RCC 7860 (cell line): ENCODE measurements at places on chromosomes 5 and 9.

DNA sequence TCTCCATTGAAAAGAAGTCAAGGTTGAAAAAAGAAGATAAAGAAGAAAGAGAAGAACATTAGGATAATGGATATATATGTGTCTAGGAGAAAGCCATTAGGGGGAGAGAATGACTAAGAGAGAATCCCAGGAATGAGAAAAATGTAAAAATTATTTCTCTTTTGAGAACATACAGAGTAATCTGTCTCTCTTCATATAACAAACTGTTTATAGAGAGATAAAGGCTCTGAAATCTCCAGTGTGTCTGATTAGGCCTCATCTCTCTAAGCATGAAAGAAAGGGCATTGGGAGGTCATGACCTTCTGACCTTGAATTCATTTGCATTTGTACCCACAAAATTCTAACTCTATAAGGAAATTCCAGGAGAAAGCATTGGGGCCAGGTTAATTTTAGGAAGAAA is 3.5 kb upstream of the MPDZ start:
- DNase-seq: no peak

- DNase-seq: no peak
Observed at GRCh38 chr9:109806506-109807115, 26.6 kb downstream of the PALM2AKAP2 start.

GRCh38 chr5:166726406-166726805 is 1565.0 kb upstream of the WWC1 start:
- no peak for DNase-seq

GRCh38 chr5:148915224-148915817 is 88.9 kb downstream of the ADRB2 start:
- no peak for DNase-seq

- DNase-seq: no peak
Observed at GRCh38 chr5:83864652-83865051, 144.0 kb upstream of the HAPLN1 start.

DNA sequence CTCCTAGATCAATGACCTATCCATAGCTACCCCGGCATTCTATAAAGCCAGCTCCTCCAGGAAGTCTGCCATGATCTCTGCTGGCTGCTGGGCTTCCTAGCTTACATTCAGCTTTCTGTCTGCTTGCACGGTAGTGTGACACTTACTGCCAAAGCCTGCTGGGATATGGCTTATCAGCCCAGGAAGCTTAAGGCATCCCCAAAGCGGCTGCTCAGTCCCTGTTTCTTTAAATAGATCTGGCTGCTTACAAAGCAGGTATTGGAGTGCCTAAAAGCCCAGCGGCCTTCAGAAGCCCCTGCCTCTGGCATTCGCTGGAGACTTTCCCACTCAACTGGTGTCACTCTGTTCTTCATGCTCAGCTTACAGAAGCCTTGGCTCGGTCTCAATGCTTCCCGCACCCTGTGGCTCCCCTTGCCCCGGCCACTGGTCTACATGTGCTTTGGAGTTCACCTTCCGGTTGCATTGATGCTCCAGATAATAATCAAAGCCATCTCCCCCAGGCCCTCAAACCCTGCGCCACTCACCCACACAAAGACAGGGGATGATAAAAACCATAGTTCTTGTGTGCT is 31.3 kb upstream of the STRBP start:
- DNase-seq: no peak

DNA sequence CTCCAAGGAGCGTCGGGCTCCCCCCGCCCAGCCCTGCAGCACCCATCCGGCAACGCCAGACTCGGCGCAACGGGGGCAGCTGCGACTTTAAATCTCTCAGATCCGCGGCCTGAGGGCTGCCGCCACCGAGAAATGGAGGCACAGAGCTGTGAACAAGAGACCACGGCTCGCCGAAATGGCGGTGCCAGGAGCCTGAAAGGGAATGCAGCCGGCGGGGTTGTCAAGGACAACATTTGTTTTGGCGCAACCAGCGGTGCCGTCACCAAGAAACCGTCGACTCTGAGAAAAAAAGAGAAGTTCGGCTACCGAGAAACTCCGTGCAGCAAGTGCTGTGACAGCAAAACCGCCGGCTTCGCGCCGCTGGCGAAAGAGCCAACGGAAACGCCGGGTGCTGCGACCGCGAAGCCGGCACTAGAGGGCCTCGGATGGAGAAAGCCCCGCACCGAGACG is 2.1 kb upstream of the ANXA2R start:
- DNase-seq: no peak

GRCh38 chr5:76763136-76763535 is 47.2 kb downstream of the F2R start:
- DNase-seq: no peak

DNA sequence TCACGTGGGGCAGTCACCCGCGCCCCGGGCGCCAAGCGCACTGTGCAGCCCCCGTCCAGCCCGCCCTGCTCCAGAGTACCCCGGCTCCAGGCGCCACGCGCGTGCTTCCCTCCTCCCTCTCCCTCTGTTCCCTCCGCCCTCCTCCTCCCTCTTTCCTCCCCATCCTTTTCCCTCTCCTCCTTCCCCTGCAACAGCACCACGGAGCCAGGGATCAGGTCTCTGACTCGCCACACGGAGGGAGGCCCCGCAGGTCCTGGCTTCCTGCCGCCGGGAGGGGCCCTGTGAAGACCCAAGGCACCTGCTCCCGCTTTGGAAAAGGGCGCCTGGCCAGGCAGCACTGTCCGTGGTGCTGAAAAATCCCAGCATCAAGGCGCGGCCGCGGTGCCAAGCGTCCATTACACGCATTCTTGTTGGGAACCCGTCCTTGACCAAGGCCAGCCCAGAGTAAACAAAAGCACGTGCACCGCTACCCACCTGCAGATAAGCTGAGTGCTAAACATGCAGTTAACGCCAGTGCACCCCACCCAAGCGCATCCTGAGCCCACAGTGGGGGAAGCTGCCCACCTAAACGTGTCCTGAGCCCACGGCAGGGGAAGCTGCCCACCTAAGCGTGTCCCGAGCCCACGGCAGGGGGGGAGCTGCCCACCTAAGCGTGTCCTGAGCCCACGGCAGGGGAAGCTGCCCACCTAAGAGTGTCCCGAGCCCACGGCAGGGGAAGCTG is 21.7 kb downstream of the SLC6A18 start:
- no peak for DNase-seq

DNA sequence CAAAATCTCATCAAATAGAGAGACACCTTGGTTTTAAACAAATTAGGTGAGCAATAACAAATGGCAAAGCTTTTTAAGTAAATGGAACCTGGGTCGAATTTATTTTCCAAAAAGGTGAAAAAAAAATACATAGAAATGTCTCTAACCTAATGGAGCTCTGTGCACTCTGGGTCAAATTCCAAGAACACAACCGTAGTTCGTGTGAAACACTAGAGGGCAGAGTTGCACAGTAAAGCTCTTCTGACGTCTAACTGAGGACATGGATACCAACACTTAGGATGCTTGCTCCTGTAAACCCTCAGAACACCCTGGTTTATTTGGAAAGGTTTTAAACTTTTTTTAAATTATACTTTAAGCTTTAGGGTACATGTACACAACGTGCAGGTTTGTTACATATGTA is 18.9 kb downstream of the MARCHF11 start:
- peak; percentile 63 for DNase-seq

GRCh38 chr9:3471883-3472282 is 53.9 kb downstream of the RFX3 start:
- DNase-seq: no peak

- peak; percentile 98 for DNase-seq
Observed at GRCh38 chr5:10018201-10019069, 231.3 kb downstream of the ATPSCKMT start.

DNA sequence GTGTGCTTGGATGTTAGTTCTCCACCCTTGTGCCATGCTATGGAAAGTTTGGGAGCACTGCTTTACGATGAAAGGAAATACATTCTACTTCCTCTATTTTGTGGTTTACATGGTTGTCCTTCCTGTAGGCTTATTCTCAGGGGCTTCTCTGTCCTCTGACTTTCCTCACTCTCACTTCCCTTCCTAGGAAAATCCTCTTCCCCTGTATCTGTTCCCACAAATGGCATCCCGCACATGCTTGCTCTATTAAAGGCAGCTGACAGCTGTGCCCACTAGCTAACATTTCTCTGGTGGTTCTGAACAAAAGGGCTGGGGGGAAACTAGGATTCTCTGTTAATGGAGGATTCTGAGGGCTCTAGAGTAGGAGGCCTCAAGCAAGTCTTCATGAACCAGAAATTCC is 52.4 kb downstream of the FAM170A start:
- no peak for DNase-seq

DNA sequence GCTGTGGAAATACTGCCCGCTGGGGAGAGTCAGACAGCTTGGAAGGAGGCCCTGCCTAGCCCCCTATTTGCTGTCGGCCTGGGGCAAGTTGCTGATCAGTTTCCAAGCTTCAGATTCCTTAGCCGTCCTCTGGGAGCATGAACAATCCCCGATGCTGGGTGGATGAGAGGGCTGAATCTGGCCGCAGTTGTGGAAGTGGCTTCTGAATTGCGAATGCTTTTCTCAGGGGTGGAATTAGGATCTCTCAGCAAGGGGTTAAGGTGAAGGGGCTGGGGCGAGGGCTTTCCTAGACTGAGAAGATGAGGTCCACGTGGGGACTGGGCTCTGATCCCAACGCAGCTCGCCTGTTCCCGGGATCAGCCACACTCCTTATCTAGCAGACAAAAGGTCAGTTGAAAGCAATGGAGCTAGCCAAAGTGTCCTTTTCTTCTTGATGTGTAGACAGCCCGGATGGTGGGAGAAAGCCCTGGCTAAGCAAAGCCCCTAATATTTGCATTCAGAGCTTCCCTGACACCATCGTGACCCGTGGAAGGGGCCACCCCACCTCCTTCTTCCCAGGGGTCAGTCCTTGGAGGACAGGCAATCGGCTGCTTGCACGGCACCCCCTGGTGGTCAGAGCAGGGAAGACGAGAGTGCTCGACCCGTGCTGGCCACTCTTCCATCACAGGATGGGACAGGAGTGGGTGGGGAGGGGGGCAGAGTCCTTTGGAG is 54.9 kb downstream of the COL15A1 start:
- DNase-seq: peak; percentile 40

DNA sequence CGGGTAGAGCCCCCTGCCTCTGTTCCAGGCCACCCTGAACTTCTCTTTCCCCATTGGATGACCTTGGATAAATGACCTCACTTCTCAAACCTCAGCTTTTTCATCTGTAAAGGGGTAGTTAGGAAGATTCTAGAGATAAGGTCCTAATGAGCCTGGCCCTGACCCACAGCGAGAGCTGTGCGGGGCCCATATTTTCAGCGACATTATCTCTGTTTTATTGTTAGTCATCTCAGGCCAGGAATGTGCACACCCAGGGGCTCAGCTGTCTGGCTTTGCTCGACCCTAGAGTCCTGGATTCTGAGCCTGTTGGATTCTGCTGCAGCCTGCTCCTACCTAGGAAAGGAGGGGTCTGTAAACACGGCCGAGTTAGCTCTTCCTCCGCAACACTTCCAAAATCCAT is 81.2 kb upstream of the LMX1B start:
- DNase-seq: no peak

DNA sequence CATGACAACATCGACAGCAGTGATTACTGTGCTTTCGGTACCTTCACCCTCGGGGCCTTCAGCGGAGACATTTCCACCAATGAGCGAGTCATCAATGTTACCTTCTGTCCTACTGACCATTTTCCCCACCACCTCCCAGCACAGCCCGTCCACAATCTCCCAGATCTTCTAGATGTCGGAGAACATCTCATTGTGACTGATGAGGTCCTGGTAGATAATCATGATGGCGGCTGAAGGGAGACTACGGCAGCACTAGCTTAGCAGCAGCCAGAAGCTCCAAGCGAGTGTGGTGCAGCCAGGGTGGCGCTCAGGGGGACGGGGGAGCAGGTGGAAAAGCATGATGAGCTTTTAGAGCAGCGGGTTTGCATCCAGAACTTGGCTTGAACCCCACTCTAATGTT is 379.0 kb downstream of the TLR4 start:
- no peak for DNase-seq

DNA sequence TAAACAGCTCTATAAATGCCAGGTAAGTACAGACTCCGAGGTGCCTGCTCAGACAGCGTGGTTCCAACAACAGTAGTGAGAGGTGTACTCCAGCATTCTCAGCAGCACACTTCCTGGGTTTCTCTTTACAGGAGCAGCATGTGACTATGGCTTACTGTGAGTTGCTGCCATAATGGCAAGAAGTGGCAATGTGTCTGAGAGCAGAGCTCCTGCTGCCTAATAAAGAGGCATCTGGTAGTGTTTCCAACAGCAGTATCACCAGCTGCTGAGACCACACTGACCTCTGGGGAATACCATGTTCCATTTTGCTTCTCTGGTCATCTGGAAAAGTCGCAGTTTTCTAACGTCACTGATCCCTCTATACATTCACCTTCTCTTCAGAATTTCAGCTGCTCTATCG is 398.2 kb downstream of the SLCO4C1 start:
- DNase-seq: no peak
